Stimulated activated CD8-positive, alpha-beta memory T cell treated with anti-CD3 and anti-CD28 coated beads, Interleukin-7, amount 100 ng/mL, for 4 hours (primary cell): ENCODE measurements at places on chromosomes 12 and 14.

GRCh38 chr12:66340131-66340530 lies 37.8 kb downstream of the HELB start:
- no peak for DNase-seq

DNA sequence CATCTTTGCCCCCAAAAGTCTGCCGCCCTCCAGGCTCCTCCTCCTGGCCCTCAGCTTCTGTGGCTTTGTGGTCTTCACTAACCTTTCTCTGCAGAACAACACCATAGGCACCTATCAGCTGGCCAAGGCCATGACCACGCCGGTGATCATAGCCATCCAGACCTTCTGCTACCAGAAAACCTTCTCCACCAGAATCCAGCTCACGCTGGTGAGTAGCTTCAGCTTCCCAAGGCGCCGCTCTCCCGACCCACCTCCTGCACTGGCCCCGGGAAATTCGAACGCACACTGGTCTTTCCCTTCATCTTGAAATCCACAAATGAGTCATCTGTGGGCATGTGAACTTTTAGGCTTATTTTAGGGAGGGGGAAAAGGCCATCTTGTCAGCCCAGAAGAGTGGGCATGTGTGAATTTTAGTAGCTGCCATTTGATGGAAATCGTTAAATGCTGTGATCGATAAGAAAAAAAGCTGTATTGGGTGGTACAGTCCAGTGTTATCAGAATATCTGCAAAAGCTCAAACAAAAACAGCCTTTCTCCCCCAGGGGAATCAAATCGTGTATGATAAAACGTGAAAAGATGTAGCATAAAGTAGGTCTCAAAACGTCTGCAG lies 700 bp downstream of the SLC35E3 start:
- DNase-seq = peak; percentile 2

DNA sequence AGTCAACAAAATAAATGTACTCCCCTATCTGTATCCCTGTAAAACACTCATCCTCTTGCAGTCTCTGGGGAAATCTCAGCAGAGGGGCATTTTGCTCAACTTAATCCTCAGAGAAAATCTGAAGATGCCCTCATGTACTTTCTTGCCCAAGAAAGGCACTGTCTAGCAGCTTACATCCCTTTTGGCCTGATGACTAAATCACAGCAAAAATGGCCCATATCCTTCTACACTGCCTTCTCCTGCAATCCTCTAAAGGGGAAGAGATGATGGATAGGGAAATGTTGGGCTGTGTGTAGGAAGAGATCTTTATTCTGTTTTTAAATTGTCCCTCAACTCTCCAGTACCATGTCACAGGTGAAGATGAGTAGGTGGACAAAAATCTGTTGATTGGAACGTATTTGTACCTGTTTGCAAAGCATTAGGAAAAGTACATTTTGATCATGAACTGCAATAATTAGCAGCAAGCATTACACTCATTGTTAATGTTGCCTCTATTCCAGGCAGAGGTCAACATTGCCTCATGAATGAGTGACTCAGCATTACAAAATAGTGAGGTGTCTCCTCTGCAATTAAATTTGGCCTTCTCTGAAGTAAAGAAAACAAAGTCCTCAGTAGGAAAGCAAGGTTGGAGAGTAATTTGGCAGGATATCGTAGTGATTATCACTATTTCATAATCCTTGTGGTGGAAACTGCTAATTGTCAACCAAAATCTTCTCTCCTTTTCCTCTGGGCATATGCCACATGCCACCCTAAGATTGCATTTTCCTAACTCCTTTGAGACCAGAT lies 172.4 kb upstream of the CAND1 start:
- no peak for DNase-seq

DNA sequence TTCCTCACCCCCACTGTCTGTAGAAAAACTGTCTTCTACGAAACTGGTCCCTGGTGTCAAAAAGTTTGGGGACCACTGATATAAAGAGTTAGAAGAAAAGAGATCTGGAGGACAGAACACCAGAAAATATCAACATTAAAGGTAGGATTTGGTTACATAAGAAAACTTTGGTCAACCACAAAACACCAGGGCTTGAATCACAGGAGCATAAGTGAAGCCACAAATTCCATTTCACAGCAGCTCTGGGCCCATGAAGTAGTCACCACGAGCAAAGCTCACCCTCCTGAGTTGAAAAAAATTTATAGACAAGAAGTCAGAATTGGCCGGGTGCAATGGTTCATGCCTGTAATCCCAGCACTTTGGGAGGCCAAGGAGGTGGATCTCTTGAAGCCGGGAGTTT lies 19.4 kb downstream of the RALGAPA1 start:
- no peak for DNase-seq

- DNase-seq = no peak
These were observed 29.6 kb downstream of the NUDT4 start for GRCh38 chr12:93407054-93407962.

- no peak for DNase-seq
These were observed 7.3 kb downstream of the IFFO1 start for GRCh38 chr12:6548556-6548955.

GRCh38 chr14:37697489-37698121 lies 102.2 kb downstream of the TTC6 start:
- DNase-seq = no peak

DNA sequence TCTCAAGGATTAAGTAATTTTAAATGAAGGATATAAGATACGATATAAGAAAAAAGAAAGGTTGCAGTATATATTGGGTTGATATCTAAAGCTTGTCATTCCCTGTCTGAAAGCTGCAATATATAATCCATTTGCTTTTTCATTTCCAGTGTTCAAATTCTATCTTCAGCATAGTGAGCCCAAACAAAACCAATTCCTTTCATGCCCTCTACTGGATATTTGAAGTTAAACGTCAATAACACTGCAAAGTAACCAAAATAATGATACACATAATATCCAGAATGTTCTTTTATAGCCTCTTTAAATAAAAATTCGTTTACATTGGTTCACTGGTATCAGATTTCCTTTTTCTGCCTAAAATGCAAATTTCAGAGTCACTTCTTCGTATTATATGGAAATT lies 64.5 kb upstream of the DAAM1 start:
- DNase-seq = no peak

GRCh38 chr12:4648104-4648500 lies 749 bp downstream of the AKAP3 start:
- DNase-seq = no peak

DNA sequence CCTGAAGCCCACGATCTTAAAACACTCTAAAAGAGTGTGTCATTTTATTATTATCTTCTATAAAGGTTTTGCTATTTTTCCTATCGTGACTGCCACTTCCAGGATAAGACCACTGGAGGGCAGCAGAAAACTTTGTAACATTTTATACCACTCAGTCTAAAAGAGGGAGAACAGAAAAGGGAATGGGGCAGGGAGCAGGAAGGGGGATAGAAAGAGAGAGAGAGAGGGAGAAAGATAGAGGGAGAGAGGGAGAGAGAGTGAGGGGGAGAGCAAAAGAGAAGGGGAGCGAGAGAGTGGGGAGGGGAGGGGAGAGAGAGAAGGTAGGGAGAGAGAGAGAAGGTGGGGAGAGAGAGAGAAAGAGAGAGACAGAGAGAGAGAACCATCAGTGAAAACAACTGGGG lies 2.0 kb upstream of the ART4 start:
- DNase-seq = peak; percentile 17

- DNase-seq = no peak
These were observed 14.9 kb upstream of the IFT81 start for GRCh38 chr12:110109037-110109836.

GRCh38 chr12:114858388-114859146 lies 174.6 kb upstream of the TBX3 start:
- no peak for DNase-seq

GRCh38 chr12:107296681-107297089 lies 203.3 kb upstream of the CRY1 start:
- DNase-seq = no peak

DNA sequence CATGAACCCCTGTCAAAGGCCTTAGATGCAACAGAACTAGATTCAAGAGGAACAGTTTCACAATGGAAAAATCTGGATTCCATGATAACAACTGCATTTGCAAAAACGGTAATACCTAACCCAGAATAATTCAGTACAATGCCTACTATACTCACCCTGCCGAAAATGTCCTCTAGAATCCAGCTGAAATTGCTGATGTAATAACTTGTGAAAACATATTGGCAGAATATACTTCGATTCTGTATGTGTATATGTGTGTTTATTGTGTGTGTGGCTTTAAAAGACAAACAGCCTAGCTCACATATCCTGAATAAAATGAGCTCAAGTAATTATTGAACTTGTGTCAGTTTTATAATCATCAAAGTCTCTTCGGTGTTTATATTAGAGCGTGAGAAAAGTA lies 46.0 kb downstream of the PHLDA1 start:
- no peak for DNase-seq

DNA sequence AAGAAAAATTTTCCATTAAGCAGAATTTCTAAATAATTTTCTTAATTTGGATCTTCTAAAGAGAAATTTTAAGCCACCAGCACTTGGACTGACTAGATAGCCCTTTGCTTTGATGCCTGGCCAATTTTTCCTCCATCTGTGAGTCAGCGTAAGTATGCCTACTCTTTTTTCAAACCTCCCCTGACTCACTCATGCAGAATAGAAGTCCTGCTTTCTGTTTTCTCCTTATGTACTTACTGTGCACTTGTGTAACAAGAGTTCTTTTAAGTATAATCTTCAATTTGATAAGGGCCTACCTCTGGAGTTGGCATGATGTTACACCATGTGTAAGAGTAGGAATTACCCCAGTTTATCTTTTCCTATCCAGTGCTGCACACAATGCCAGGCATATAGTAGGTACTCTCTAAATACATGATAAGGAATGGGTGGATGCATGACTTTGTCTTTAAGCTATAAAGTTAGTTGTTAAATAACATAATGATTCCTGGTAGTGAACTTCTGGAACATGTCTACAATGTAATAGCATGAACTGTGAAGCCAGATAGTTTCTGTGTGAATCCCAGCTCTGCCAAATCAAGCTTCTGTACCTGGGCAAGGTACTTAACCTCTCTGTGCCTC lies 329.6 kb downstream of the TMTC2 start:
- DNase-seq = no peak

DNA sequence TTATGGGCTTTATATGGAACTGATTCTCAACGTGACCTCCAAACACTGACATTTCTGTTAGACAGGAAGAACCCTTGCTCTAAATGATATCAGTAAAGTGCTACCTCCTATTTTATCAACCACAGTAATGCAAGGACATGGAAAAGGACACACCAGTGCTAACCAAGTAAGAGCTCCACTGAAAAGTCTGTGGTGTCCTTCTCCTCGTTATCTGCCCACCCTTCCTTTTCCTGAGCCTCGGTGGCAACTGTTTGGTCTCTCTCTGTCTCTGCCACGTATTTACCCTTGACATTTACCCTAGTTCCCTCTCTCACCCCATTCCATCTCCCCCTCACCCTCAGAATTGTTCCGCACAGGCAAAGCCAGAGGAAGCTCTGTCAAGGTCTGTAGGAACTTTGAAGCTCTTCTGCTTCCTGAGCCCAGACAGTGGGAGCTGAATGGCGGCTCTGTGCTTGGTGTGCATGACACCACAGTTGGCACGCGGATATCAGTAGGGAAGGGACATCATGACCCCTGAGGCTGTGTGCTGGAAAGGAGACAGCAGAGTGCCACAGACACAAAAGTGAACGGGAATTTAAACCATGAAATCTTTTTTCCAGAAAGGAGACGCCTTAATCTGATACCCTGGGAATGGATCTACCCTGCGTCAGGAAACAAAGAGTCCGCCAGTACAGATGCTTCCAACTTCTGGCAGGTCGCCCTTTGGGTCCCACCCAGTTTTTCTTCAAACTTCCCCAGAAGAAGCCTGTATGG lies 50.8 kb downstream of the NTN4 start:
- no peak for DNase-seq

DNA sequence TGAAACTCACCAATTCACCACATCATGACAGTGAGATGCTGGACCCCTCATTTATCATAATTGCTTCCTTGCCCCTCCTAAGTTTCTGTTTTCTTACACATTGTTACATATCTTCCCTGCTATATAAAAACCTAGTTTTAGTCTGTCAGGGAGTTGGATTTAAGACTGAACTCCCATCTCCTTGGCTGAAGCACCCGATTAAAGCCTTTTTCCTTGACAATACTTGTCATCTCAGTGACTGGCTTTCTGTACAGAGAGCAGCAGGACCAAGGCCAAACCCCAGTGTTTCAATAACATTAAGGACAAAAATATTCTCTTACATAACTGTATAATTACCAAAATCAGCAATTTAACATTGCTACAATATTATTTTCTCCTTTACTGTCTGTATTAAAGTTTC lies 928.4 kb downstream of the TMTC2 start:
- DNase-seq = no peak

DNA sequence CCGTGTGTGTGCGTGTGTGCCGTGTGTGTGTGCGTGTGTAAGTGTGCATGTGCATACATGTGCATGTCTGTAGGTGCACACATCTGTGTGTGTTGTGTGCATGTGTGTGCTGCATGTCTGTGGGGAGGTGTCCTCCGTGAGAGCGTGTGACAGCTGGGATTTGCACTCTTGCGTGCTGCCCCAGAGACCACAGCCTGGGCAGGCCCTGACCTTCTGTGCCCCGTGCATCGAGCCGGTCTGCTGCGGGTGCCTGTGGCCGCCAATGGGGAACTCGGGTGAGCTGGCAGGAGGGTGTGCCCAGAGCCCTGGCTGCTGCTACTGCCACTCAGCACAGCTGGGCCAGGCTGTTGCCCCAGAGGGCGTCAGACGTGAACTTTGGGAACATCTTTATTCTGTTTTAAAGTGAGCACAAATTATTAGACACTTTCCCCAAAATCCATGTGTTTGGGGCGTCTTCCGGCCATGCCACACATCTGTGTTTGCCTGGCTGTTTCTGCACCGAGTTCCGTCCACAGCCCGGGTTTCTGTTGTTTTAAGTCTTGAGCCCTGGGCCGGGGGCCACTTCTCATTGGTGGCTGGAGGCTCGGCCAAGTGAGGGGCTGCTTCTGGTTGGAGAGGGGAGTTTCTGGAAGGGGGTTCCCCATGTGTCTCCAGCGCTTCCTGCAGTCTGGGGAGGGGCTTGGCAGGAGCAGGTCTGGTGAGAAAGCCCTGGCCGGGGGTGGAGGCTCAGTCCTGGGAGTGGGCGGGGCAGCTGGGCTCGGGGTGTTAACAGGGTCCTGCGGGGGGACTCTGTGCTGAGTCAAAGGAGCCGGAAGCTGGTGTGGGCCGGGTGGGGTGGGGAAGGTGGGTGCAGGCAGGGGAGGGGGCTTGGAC lies 7.6 kb downstream of the CEP170B start:
- DNase-seq = no peak

GRCh38 chr12:106288494-106289195 lies 13.9 kb upstream of the TCP11L2 start:
- peak; percentile 11 for DNase-seq

GRCh38 chr12:87369161-87369560 lies 660.0 kb downstream of the C12orf50 start:
- no peak for DNase-seq

DNA sequence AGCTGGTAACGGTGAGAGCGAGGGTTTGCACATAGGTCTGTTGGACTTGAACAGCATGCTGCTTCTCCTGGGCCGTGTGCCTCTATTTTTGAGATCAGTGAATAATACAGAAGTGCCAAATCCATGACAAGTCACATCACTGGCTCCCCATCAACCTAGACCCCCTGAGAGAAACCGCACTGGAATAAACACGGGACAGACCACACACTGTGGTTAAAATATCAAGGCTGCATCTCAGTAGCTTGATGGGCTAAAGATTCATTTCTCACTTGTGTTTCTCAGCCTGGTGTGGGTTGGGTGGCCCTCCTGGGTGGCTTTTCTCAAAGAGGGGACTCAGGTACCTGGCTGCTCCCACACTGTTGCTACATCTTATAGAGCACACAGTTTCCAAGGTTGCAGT lies 191.0 kb downstream of the DICER1 start:
- DNase-seq = no peak

GRCh38 chr14:28297559-28297958 lies 469.0 kb upstream of the FOXG1 start:
- no peak for DNase-seq
